ENCODE measurements at places on chromosomes 11 and 22.

- DNase-seq, result peak; percentile 59
Observed at GRCh38 chr11:65416841-65417701, 5.5 kb upstream of the NEAT1 start.

- no peak for DNase-seq
Observed at GRCh38 chr11:117519170-117519569, 191.5 kb downstream of the CEP164 start.

- DNase-seq, result peak; percentile 69
Observed at GRCh38 chr11:207863-208180, 314 bp downstream of the RIC8A start.

DNA sequence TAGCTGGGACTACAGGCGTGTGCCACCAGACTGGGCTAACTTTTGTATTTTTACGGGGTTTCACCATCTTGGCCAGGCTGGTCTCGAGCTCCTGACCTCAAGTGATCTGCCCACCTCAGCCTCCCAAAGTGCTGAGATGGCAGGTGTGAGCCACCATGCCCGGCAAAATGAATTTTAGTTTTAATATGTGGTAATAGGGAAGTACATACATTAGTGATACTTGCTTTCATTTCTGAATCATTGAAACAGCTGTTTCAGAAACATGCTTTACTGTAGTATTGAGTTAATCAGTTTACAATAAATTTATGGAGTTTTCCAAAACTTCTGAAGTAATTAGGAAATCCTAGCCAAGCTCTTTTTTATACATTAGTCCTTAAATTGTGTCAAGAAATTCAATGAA, 15.6 kb downstream of the PCF11 start:
- DNase-seq, result peak; percentile 47

DNA sequence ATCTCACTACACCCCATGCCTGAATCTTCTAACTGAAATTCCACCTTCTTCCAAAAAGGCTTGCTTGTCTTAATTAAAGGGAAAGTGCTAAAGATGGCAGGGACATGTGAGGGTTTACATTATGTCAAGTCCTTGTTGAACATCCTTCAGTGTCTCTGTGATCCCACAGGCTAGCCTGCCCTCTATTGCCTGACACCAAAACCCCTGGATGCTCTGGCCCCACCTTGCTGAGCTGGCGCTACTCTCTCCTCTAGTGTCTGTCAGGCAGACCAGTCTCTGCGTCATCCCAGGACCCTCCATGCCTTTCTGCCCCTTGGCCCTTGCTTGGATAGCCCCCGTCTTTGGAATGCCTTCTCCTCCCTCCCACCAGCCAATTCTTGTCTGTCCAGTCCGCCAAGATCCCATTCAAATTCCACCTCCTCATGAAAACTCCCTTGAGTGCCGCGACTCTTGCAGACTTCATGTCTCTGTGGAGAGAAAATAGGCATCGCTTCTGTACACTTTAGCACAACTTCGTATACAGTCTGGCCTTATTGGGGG, 69.3 kb downstream of the PKNOX2 start:
- no peak for DNase-seq

DNA sequence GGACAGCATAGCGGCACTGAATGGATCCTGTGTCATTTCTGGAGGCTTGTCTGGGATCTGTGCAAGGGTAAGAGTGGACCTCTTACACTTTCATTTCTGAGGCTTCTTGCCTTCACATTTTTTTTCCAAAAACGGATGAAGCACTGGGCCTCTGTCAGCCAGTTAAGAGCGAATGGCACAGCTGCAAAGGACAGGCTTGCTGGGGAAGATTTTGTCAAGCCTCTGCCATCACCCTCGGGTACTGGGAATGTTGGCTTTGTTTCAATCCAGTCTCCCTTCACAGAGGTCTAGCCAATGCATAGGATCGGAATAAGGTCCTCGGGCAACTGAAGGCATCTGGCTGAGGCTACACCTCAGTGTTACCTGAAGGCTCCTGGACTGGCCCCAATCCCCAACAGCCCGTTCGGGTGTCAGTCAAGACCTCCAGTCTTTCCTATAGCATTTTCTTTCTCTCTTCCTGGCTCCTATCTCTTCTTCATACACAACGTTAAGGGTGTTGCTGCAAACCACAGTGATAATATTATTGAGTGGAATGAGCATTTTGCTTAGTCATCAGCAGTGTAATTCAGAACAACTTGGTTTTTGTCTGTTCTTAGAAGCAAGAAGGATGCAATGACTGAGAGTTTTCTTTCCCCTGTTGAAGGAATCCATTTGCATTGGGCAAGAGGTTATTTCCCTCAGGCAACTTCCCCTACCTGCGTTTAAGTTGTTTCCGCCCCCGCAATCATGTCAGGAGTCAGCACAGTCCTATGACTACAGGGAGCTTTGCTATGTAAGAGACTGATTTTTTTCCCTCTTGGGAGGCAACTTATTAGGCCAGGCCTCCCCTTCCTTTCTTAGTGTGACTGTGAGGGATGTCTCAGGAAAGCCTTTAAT, 22.8 kb downstream of the NPAT start:
- DNase-seq, result peak; percentile 90

DNA sequence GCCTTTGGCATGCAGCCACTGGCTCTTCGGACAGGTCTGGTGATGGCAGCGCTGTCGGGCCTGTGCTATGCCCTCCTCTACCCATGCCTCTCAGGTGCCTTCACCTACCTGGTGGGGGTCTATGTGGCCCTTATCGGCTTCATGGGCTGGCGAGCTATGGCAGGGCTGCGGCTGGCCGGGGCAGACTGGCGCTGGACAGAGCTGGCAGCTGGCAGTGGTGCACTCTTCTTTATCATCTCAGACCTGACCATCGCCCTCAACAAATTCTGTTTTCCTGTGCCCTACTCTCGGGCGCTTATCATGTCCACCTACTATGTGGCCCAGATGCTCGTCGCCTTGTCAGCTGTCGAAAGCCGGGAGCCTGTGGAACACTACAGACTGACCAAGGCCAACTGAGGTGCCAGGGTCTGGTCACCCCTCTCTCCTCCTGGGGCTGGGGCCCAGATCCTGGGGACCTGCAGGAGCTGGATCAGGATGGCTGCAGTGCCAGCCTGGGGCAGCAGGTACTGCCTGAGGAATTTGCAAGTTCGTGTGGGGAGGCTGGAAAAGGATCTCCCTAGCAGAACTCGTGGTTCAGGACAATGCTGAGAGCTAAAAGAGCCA, 3.1 kb downstream of the TMEM86A start:
- no peak for DNase-seq

DNA sequence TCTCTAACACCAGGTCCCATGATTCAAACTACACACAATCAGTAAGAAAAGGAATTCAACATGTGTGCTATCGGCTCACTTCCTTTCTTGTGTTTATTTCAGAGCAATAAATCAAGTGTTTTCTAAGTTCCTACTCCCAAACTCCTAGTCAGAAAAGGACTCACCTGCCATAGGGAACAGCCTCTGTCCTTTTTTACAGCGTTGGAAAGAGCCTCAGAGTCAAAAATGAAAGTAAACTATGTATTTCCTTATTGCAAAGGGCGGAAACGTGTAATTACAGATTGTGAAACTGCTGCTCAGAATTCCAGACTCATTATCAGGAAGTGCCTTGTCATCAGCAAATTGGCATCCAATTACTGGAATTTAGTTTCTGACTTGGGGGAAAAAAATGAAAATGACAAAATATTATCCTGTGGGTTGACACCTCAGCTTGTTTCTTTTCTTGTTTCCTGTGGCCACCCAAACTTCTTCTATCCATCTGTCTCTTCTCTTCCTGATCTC, at the start of gene CASP4:
Gene CASP4, minus strand, starts transcription at position 220 of the 501 bp plus-strand sequence. Its CDS starts 49 bp downstream, at position 171.
- peak; percentile 90 for DNase-seq

GRCh38 chr11:120465921-120466534, 45.5 kb upstream of the GRIK4 start:
- DNase-seq, result no peak

DNA sequence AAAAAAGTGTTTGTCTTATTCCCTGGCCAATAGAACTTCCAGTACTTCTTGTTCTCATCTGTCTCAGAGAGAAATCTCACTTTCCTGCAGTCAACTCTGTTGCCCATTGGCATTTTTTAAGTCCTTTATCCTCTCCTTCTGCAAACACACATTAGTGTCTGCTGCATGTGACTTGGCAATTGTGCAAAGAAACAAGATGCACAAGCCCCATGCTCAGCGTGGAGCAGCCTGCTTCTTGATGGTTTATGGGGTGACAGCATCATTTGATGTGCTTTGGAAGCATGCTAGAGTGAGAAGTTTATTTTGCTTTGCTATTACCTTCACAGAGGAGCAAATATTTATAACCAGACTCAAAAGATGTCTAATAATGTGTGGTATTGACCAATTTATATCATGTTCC, 238.2 kb downstream of the FAT3 start:
- DNase-seq, result no peak

DNA sequence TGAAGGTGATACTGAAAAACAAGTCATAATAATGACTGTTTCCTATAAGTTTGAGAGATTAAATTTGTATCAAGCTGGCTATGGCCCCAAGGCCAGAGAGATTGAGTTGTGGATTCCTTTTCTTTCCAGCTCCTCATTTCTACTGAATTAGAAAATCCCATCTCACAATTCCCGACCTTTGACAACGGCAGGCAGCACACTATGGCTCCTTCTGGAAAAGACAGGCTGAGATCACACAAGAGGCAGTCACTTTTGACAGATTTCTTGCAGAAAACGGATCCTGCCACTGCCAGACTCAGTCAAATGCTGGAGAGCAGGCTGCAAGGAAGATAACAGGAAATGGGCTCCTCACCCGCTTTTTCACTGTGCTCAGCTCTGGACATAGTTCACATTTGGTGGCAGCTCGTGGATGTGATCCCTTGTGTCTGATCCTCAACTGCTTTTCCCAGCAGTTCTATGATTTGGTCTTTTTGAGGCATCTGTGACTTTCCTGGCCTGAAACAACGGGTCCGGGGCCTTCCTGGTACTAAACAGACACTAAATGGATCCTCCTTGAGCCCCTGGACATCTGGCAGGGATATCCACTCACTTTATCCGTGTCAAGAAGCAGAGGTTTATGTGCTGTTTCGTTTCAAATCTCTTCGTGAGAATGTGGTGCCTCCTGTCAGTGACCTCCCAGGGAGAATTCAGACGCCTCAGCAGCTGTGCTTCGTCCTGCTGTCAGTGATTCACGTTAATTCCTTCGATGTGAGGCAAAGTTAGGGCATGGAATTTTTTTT, 26.1 kb upstream of the RTL6 start:
- DNase-seq, result no peak

DNA sequence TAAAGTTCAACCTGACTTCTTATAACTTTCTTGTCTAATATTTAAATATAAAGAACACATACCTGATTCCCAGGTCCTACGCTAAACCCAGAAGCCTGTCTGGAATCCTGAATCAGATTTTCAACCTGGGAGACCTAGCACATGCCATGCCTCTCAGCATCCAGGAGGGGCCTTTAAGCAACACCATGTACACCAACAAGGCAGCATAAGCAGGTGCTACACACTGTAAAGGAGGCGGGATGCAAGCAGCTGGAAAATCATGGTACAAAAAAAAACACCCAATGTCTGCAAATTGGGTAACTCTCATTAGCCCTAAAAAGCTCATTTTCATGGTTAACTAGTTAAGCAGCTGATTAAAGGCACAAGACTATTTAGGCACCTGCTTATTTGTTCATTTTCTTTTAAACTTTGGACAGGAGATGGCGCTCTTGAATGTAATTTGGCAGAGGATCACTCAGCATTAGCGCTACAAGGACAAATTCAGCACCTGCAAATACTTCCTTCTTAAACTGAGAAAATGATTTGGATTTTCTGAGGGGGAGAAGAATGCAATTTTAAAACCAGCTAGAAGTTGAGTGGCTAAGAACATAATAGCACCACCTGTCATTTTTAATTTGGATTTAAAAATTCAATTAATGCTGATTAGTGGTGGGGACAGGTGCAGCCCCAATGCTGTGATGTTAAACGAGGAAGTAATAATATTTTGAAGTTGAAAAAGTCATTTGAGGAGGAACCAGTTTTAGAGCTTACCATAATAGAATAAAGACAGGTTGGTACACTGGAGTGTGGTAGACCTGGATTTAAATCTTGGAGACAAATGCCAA, 104.0 kb downstream of the FAR1 start:
- DNase-seq, result peak; percentile 82

- DNase-seq, result peak; percentile 70
Observed at GRCh38 chr11:35688023-35688422, 25.4 kb downstream of the TRIM44 start.

DNA sequence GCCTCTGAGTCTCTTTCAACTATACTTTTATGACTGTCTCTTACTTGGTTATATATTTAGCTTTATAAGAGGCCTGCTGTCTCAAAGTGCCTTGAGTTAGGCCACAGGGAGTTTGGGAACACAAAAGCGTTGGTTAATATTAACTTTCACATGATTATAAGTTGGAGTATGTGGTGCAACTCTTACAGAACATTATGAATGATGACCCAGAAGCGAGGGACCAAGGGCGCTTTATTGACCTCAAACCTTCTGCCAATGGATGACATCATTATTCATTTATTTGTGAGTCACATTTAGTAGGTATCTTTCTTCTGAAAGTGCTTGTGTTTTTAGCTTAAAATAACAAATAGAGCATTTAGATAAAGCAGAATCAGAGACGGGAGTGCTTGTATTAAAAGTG, 298.0 kb upstream of the ZC3H12C start:
- DNase-seq, result no peak

DNA sequence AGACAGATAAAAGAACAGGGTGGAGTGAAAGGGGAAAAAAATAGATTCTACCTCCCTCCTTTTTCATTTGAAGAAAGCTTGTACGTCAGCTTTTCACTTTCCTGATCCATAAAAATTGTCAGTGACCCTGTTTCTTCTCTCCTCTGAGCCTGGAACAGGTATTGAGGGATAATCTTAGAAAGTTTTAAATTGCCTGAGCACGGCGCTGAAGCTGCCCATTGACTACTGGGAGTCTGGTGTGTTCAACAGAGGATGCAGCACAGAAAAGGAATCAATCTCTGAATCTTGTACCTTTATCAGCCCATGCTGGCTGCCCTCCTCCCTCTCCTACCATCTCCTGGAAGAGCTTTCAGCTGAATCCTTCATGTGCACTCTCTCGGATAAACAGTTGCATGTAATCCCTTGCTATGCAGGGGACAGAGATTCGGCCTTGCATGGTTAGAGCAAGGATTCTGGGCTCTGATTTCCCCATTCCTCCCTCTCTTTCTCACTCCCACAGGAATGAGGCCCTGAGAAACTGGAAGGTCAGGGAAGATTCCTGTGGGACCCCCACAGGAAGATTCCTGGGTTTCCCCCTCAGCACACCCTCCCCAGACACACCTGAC, 162.4 kb upstream of the SYN3 start:
- no peak for DNase-seq

GRCh38 chr11:124807201-124807600, 7.0 kb upstream of the MSANTD2 start:
- DNase-seq, result no peak

DNA sequence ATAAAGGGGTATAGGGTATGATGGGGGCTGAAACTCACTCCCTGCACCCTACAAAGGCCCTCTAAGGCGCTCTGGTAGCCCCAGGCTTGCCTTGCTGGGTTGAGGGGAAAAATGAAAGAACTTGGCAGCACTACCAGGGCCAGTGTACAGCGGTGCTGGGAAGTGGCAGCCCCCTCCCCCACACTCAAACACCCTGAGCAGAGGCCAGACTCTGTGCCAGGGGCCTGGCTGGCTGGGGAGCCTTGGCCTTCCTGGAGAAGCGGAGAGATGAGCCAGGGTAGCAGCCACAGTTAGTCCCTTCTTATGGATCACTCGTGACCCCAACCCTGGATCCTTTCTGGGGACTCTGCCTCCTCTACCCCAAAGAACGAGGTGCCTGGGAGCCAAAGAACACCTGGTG, 2.7 kb downstream of the TMEM134 start:
- no peak for DNase-seq
